ENCODE measurements at places on chromosomes 12 and 14. TPM values are rescaled to one million over a fixed set of nuclear protein-coding genes. Genes with fewer than 3 reads are reported as not detected.

The ZFHX2 gene
- 1.1 TPM for total RNA-seq

The SOAT2 gene
- total RNA-seq = 0.32 TPM

The LRTM2 gene
- 0.34 TPM for total RNA-seq

The SLIRP gene
- 218 TPM for total RNA-seq

The KLRC3 gene
- total RNA-seq = 0.46 TPM

All from activated T-cell treated with anti-CD3 and anti-CD28 coated beads, Interleukin-2, amount 50 U/mL, for 4 hours (primary cell).